ENCODE measurements at places on chromosomes 3 and 15.

DNA sequence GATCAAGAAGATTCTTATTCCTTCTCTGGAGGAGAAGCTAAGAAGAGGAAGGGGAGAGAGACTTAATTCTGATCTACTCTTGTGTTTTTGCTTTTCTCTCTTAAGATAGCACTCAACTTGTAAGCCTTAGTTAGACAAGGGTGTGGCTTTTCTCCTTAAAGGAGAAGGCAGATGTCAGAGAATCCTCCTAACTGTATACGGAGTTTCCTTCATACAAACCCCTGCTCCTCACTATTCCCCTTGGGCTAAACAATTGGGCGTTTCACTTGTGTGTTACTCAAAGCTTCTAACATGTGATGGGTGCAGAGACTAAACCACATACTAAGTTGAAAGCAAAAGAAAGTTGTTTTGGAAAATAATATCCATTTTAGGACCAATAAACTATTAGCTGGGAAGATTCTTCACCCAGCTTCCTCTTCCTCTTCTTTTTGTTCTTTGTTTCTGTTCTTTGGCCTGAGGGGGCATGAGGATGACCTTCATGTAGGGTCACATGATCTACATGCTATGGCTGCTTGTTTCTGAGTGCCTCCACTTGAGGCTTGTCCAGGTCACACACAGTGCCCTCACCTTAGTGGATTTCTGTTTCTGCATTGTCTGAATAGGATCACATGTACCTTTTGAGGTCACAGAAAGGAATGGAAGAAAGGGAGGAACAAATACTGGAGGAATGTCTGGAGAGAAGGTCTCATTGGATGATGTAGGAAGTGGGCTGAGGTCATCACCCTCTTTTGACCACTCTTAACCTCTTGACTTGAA lies 14.6 kb downstream of the SPINK8 start:
- no peak for DNase-seq

GRCh38 chr15:73028831-73029451 lies 23.3 kb upstream of the NEO1 start:
- DNase-seq = no peak

DNA sequence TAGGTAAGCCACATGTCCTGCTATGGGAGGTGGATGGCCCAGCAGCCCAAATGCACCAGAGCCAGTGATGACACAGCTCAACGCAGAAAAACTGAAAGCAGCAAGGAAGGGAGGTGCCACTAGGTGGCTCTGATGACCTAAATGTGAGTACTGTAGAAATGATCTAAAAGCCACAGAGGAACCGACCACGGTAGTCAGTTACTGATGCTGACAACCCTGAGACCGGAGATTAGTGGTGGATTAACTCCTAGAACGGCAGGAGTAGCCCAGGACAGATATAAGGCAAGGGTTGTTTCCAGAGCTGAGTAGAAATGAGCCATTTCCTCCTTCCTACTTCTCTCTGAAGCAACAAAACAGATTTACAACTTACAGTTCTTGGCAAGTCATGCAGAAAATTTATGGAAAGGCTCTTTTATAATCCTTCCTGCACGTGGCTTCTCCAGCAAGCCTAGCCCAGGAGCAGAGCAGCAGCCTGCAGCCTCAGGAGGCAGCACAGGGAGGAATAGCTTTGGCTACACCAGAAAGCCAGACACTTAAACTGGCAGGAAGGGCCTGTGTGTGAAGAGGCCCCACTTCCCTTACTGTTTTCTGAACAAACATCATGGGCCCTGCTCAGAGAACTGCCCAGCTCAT lies 13.1 kb downstream of the FBXL22 start:
- peak; percentile 77 for DNase-seq

GRCh38 chr3:31004025-31004678 lies 109.7 kb upstream of the GADL1 start:
- no peak for DNase-seq

GRCh38 chr3:37346227-37347005 lies 172.0 kb upstream of the LRRFIP2 start:
- DNase-seq = no peak

- DNase-seq = no peak
These were observed 341 bp downstream of the HEXA start for GRCh38 chr15:72375501-72375845.

DNA sequence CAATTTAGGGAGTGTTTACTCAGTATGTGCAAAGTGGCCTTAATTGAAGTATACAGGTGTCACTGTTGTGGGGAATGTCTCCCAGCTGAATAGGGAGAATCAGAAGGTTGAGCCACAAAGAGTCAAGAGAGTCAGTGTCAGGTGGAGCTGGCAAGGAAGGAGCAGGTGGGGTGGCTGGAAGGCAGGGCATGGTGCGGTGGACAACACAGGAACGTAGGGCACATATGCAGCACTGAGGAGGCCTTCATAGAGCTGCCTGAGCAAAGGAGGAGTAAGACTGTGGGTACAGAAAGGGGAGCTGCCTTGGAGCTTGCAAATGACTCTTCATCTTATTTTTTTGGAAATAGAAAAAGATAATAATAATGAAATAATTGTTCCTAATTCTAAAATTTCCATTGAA lies 20.0 kb downstream of the ARHGEF3 start:
- DNase-seq = no peak

DNA sequence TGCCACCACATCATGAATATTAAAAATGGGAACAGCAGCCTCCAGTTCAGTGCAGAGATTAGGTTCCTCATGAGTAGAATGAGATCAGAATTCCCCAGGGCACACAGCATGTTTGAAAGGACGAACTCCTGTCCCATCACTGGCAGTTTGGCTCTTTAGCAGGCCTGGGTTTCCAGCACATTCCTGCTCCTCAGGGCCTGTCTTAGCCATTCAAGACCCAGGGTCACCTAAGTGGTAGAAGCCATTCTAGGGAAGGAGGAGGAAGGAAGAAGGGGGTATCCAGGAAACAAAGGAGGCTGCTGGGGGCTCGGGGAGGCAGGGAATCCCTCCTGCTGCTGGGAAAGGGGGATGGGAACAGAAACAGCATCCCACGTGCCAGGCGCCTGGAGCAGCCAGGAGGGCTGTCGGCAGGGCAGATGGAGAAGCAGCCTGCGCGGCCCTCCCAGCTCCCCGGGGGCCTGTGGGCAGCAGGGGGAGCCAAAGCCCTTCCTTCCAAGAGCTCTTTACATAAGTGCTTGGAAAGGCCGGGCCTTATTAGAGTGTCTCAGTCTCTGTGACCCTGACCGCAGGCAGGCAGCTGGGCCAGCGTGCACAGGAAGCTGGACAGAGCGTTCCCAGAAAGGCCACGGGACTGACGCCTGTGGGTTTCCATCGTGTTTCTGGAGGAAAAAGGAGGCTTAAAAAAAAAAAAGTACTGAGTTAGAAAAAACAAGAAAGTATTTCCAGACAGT lies 24.7 kb downstream of the LOXL1 start:
- DNase-seq = peak; percentile 97

- DNase-seq = peak; percentile 53
These were observed 1.7 kb upstream of the CLN6 start for GRCh38 chr15:68231102-68231818.

GRCh38 chr3:28138043-28138610 lies 103.3 kb upstream of the CMC1 start:
- DNase-seq = no peak

DNA sequence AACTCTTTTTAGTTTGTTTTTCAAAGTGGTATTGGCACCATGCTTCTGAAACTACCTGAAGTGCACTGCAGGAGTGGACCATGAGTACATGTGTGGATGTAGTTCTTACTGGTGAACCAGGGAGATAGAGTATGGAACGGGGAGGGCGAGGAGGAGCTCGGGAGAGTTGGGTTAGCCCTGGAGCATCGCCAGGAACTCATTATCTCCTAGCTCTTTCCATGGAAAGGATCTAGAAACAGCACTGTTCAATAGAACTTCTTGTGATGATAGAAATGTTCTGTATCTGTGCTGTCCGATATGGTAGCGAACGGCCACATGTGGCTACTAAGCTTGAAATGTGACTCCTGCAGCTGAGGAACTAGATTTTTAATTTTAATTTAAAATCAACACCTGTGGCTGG lies 47.3 kb downstream of the VGLL4 start:
- no peak for DNase-seq

- DNase-seq = no peak
These were observed 43.2 kb downstream of the CMTM8 start for GRCh38 chr3:32281570-32282106.

Data from BE2C (cell line).